Stimulated activated CD8-positive, alpha-beta memory T cell treated with anti-CD3 and anti-CD28 coated beads, Interleukin-4, amount 100 ng/mL, for 1 hour (primary cell): ENCODE measurements at places on chromosomes 5 and 9.

- DNase-seq: no peak
These were observed 23.0 kb downstream of the FOXE1 start for GRCh38 chr9:97876061-97876460.

DNA sequence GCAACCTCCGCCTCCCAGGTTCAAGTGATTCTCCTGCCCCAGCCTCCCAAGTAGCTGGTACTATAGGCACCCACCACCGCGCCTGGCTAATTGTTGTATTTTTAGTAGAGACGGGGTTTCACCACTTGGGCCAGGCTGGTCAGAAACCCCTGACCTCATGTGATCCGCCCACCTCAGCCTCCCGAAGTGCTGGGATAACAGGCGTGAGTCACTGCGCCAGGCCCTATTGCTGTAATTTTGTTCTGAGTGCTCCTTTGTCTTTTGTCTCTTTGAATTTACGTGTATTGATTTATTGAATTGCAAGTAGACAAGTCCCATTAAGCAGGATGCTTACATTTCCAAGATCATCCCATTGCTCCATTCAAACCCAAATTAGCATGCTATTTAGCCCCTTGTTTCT, 186.7 kb downstream of the MSX2 start:
- DNase-seq: no peak

- DNase-seq: no peak
These were observed 3.9 kb downstream of the MEGF9 start for GRCh38 chr9:120710110-120710981.

- no peak for DNase-seq
These were observed 105.2 kb downstream of the WNK2 start for GRCh38 chr9:93288891-93289883.

GRCh38 chr5:543351-543750, 19.1 kb upstream of the SLC9A3 start:
- DNase-seq: no peak

- DNase-seq: peak; percentile 69
These were observed 773 bp downstream of the SQSTM1 start for GRCh38 chr5:179821298-179822058.

- DNase-seq: no peak
These were observed 227.0 kb upstream of the ANKRD55 start for GRCh38 chr5:56460195-56460546.

DNA sequence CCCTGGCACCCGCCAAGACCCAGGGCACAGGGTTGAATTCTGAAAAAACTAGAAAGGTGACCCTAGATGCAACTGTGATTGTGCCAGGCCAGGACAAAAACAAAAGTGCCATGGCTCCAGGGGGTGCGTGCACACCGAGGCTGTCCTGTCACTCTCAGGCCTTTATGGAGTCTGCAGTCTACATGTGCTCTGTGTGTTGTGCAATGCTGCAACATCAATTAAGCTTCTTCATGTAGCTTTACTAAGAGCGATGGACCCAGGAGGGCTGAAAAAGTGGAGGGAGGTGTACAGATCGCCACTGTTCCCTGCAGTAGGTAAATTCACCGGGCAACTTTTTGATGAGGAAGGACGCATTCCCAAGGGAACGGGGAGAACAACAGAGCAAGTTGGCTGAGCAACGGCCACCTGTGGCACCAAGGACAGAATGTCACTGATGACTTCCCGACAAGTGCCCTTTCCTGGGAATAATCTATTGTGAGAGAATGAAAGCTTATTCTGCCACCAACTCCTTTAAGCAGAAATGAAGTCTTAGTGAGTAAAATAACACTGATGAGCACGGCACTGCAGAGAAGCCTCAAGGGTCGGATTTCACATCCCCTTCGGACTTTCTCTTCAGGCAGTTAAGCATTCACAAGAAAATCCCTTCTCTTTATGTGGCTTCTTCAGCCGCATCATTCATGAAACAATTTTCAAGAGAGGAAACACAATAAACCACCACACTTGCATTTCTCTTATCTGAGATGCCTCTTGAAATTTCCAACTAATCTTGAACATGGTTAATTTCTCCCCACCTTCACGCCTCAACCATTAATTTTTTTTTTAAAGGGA, 149.6 kb downstream of the DROSHA start:
- DNase-seq: no peak

DNA sequence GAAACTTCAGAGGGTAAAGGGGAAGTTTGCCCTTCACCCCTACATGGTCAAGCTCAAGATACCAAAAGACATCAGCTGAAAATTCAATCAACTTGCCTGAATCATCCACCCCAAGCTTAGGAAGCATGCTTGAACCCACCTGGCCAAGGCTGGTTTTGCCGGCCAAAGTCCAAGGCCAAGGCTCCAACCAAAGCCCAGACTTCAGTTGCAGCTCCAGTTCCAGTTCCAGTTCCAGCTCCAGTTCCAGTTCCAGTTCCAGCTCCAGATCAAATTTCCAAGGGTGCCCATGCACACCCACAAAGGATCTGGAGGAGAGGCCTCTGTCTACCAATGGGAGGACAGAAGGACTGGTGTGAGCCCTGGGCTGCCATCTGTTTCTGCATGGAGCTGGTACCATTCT, 4.6 kb upstream of the SERINC5 start:
- DNase-seq: no peak

- no peak for DNase-seq
These were observed 161.8 kb upstream of the CLINT1 start for GRCh38 chr5:158020555-158021418.

GRCh38 chr5:7762267-7762666, 88.7 kb downstream of the CFAP90 start:
- no peak for DNase-seq

DNA sequence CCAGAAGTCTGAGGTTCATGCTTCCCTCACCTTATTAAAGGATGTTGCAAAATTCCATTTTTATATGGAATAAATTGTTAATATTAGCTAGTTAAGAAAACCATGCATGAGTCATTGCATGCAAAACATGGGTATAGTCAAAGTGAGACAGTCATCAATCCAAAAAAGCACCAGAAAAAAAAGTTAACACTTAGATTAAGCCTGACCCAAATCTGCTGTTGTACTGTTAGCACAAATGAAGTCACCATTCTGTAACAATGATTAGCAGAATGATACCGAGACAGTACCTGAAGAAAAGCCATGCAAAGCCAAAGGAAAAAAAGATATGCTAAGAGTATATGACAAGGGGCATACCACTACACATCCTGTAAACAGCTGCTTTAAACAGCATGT, 49.5 kb downstream of the PKD2L2 start:
- no peak for DNase-seq

GRCh38 chr9:122091682-122092592, 1.2 kb downstream of the TTLL11 start:
- DNase-seq: no peak

DNA sequence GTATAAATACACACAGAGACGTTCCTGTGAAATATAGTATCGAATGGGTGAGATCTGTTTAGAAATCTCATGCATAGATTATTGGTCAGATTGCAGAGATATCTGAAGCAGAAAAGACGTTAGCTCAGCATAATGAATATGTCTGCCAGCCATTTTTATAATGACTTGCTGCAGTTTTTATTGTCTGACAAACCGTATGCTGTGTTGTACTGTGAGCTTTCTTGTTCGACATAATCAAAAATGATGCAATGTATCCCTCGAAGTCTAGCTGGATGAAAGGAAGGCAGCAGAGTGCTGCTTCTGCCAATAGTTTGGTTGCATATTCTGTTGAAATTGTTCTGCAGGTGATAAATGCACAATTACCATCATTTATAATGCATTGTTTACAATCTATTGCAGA, 514.9 kb upstream of the ARRDC3 start:
- no peak for DNase-seq

GRCh38 chr9:21967702-21968101, 26.5 kb downstream of the CDKN2A start:
- DNase-seq: no peak

DNA sequence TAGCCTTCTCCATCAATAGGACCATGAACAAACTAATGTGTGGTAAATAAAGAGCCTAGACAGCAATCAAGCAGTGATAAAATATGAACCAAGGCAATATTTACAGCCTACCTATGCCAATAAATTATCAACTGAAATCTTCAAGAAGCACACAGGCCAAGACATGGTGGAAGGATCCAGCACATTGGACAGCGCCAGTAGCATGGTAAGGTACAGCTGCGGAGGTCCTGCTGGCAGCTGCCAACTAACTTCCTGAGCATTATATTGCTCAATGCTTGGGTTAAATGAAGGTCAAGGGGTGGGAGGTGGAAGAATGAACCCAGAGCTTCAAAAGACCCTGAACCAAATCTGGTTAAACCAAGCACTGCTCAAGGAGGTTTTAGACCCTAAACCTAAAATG, 16.5 kb upstream of the SPDL1 start:
- DNase-seq: no peak
